ENCODE measurements at places on chromosomes 2 and 18.

GRCh38 chr2:149579972-149580882, 7.3 kb downstream of the MMADHC start:
- DNase-seq: no peak

- no peak for DNase-seq
Observed at GRCh38 chr2:18490901-18491300, 69.6 kb downstream of the RDH14 start.

DNA sequence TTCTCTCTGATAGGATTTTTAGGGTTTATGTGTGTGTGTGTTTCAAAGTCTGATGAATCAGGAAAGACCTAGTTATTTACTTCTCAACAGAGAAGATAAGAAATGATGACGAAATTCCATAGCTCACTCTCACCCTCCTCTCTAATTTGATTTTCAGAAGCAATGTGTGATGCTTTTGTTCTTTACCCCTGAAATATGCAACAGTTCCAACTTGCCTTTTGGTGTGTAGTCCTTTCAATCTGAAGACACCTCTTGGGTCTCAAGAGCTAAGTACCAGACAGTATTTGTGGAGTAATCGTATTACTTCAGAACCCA, 18.7 kb upstream of the LCLAT1 start:
- no peak for DNase-seq

DNA sequence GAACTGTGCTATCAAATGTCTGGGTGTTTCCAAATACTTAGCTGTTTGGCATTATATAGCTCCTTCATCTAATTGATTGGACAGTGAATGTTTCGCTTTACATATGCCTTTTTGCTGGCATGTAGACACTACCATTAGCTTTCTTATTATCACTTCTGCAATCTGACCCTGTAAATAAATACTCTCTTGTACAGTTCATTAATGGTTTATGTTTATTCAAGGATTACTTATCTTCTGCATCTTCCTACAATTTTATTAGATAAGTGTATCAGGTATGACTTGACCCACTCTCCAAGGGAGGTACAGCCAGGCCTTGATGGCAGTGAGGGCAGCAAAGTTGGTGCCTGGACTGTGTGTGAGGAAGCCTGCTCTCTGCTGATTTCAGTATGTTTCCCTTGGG, 614.1 kb upstream of the SETBP1 start:
- DNase-seq: no peak

GRCh38 chr2:120219291-120219690, 3.9 kb downstream of the TMEM185B start:
- no peak for DNase-seq

- no peak for DNase-seq
Observed at GRCh38 chr18:66867653-66868052, 263.8 kb upstream of the CDH19 start.
